ENCODE measurements at places on chromosomes 7 and 10.

DNA sequence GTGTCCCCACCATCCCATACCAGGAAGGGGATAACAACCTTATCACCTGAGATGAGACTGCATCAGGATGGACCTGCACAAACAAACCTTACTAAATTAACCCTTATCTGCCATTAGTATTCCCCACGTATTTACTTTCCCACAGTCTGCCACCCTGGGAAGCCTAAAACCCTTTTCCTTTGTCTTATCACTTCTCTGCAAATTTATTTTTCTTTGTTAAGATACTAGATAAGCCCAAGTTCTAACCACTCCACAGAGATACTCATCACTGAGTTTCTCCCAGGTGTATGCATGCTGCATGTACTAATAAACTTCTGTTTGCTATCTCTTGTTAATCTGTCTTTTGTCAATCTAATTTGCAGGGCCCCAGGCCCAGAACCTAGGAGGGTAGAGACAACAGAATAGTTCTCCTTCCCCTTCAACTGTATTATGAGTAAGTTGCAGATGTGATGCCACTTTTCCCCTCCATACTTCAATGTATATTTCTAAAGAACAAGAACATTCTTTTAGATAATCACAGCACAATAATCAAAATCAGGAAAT, 66.0 kb downstream of the ELMO1 start:
- DNase-seq = no peak

- DNase-seq = no peak
Observed at GRCh38 chr7:105028004-105028403, 14.0 kb downstream of the KMT2E start.

DNA sequence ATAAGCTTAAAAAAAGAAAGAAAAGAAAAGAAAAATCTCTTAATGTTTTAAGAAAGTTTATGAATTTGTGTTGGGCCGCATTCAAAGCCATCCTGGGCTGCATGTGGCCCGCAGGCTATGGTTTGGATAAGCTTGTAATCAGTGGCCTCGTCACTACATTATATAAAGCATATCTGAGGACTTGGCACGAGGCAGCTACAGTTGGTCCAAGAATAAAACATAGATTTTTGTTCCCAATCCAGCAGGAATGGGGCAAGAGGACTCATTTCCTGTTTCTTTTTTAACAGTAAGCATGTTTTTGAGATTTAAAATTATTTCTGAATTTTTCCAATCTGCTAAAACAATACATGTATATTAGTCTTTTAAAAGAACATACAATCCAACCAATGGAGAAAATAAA, 28.6 kb downstream of the MCM10 start:
- no peak for DNase-seq

DNA sequence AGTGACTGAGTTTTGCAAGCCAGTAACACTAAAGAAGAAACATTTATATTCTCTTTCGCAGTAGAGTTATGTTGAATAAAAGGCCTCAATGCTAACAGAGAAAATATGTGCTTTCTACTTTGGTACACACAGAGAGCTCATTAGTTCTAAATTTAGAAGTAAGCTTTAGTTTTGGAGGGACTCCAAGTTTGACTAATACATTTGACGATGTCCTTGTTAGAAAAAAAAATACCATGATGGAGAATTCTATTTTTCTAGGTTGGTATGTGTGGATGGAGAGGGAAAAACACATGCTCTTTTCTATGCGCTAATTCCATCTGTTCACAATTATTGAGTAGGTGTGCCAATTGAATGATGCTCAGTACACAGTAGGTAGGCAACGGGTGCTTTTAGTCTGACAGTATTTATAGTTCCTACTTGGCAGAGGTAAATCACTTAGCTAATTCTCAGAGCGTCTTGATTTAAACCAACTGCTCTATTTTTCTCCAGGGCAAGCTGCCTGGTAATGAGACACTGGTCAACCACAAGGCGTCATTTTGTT, 327.2 kb upstream of the AKR1E2 start:
- no peak for DNase-seq

DNA sequence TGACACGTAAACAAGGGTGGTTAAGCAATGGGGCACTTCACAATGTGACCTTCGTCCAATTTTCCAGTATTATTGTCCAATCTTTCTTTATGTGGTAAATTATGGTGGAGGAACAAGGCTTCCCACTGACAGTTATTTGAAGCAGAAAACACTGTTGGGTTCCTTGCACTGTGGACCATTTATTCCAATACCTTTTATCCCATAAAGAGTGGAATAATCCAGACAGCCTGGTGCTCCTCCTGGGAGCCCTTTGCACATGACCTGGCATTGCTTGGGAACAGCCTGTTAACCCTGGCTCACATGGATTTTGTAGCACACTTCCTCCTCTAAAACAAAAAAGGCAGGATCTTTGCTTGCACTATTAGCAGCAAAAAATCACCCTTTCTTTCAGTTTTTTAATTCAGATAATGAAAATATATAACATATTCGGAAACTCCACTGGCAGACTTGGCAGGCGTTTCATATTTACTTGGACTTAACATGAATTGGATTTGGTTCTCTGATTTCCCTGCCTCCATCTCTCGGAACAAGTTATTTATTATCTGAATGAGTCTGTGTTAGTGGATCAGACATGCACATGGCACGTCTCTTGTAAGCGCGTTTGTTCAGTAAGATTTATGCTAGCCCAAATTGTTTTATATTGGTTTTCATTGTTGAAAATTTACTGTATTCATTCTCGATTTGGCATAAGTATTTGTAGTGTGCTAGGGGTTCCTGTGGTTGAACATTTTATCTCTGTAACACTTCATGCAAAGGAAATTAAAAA, 59.3 kb downstream of the BMPER start:
- DNase-seq = no peak

DNA sequence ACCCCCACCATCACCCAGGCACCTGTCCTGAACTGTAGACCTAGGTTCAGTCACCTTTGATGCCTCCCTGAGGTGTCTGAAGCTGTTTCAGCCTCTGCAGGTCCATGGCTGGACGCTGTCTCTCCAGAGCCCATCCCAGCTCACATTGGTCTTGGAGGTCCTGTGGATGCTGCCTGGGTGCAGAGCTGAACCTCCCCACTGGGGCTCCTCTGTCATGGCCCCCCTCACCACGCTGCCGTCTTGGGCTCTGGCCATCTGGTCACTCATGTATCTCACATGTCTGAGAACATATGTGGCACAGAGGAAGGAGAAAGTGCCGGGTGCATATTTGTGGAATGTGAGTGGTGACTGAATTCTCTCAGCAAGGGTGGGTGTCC, 108.9 kb downstream of the NKX6-2 start:
- no peak for DNase-seq

- no peak for DNase-seq
Observed at GRCh38 chr7:151852486-151853396, 24.2 kb downstream of the PRKAG2 start.

DNA sequence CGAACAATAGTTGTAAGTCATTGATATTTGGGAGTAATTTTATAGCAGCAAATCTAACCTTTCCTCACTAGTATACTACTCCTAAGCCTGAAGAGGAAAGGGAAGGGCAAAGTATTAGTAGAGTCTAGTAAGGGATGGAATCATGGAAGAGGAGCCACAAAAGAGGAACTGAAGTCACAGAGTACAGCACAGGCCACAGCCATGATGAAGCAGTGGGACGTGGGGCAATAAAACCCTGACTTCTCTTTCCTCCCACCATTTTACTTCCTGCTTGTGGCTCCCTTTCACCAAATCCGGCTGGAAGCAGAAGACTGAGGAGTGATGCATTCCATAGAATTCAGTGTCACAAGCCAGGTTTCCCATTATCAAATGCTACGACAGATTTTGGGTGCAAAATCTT, 58.7 kb downstream of the CABCOCO1 start:
- no peak for DNase-seq

GRCh38 chr7:107069457-107069856, 25.0 kb downstream of the PRKAR2B start:
- no peak for DNase-seq

GRCh38 chr7:81150951-81151361, 232.1 kb upstream of the SEMA3C start:
- no peak for DNase-seq
